Body of pancreas (tissue), 4 donors: ENCODE measurements at places on chromosomes 5 and 9. TPM values are rescaled to one million over a fixed set of nuclear protein-coding genes. Genes with fewer than 3 reads are reported as not detected.

The SLC6A19 gene
- total RNA-seq, result 1.3 TPM

The CNTFR gene
- 1.6 TPM for total RNA-seq

The CAMSAP1 gene
- 30.3 TPM for total RNA-seq

The C5orf58 gene
- not detected for total RNA-seq

The IL33 gene
- 4.0 TPM for total RNA-seq

The IL5 gene
- total RNA-seq, result not detected

The HTR1A gene
- total RNA-seq, result not detected

The ADRA1B gene
- 4.0 TPM for total RNA-seq

DNA sequence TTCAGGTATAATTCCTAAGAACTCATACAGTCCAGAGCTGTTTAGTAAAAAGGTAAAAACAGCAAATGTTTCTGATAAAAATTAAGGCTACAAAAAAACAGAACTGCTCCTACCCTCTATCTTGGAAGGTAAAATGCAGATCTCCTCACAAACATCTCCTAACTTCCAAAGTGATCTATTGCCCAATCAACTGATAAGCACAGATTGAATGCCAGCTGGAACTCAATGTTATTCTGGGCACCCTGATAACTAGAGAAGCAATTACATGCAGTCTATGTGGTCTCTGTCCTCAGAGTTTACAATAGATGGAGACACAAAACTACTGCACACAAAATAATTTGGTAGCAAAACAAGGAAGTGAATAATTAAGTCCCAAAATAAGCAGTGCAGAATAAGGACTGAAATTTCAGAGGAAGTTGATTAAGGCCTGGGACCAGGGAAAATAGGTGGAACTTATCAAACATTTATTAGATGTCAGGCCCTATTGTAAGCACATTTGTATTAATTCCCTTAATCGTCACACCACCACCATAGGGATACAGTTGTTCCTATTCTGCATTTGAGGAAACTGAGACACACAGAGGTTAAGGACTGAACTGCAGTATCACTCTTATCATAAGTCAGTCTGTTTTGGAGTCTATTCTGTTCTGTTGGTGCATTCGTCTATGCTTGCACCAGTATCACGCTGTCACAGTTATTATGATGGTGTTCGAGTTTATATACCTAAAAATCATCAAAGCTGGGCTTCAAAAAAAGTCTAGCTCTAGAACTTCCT lies 102.2 kb upstream of the TARS1 start:
- DNase-seq, result no peak

GRCh38 chr5:16137177-16137576 lies 42.4 kb downstream of the MARCHF11 start:
- no peak for DNase-seq

GRCh38 chr5:137600721-137601360 lies 101.7 kb upstream of the SPOCK1 start:
- no peak for DNase-seq

DNA sequence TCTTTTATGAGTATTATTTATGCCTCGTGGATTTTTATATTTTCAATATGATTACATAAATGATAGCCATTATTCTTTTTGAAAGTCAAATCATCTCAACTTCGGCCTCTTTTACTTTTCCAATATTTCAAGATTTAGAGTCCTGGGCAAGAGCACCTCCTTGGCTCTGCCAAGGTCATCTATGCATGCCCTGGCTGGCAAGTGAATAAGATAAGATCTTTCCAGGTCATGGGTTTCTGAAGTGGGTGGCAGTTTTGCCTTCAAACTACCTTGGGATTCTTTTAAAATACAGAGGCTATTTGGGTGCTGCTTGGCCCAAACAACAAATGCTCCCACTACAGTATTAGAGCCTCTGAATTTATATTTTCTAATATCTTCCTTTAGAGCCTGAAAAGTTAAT lies 95.4 kb downstream of the CWC27 start:
- no peak for DNase-seq

GRCh38 chr5:63573380-63573779 lies 388.9 kb downstream of the HTR1A start:
- DNase-seq, result no peak

GRCh38 chr9:134707731-134708671 lies 66.4 kb downstream of the COL5A1 start:
- DNase-seq, result no peak

DNA sequence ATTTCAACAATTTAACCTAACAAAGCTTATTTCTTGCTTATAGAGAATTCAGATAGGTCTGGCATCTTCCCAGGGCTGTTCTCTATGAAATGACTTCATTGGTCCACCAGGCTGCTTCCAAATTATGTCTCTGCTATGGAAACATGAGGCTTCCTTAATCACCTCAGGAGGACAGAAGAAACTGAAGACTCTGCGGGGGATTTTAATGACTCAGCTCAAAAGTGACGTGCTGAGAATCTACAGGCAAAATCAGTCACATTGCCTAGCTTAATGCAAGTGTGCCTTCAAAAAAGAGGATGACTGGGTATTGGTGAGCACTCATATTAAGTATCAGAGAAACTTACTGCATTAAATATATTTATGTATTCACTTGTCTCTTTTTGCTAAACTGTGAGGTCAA lies 315.5 kb upstream of the RGMB start:
- no peak for DNase-seq

DNA sequence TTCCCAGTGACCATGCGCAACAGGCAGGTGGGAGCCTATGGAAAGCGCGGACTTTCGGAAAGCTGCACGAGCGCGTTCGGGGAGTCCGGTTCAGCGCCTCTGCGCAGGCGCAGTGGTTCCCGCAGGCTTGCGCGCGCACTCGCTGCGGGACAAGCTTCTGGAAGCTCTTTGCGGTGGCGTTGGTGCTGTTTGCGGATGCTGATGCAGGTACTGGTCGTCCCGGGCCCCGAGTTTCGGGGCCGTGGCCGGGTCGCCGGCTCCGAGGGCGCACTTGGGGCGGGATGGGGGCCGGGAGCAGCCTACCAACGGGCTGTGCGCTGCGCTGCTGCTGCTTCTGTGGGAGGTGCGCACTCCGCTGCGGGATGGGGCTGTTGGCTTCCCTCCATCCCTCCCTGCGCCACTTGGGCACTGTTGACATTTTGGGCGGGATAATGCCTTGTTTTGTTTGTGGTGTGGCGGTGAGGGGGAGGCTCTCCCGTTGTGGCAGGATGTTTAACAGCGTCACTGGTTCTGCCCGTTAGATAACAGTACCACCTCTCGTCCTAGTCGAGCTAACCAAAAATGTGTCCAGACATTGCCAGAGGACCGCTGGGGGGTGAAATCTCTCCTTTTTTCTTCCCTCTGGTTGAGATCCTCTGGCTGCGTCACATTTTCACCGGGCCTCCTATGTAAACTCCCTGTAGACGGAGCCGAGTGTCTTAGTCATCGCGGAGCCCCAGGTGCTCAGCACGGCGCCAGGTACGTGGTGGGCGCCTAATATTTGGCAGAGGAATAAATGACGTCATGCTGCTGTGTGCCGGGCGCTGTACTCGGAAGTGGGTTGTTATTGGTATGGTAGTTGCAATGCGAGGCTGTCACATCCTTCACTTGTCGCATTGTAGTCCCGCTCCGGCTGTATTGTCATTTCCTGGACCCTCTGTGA lies at the start of gene ZNF483:
ZNF483 (plus strand) TSS at position 124 of the 922 bp plus-strand sequence. CDS start 2,217 bp downstream, outside the sequence.
- DNase-seq, result peak; percentile 80

DNA sequence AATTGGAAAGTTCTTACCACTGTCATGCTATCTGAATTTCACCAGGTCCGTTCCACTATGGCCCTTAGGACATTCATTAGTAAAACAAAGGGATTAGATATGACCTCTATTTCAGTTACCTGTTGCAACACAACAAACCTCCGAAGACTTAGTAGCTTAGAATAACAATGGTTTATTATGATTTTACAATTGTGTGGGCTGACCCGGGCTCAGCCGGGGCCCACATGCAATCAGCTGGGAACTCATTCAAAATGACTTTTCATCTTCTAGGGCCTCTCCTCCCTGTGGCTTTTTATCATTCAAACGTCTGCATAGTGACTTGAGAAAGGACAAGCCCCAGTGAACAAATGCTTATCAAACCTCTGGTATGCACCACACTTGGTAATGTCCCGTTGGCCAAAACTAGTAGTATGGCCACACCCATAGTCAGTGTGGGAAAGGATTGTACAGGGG lies 2.3 kb upstream of the FBXW11 start:
- DNase-seq, result no peak

GRCh38 chr9:93983875-93984274 lies 28.7 kb upstream of the BARX1 start:
- DNase-seq, result no peak

DNA sequence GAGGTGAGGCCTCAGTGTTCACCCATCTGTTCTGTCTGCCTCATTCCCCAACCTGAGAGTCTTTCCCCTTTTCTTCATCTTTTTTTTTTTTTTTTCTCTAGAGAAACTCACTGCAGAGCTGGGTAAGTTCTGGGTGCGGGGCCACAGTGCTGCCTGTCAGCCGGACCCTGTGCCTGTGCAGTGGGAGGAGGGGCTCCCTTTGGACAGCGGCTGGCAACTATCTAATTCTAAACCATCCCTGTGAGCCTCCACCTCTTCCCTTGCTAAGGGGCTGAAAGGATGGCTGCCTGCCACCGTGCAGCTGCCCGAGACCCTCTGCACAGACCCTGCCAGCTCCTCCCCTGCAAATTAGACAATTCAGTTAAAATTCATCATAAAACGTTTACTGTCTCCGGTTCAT lies 14.1 kb downstream of the BTNL9 start:
- no peak for DNase-seq

GRCh38 chr9:4365055-4365454 lies 65.2 kb upstream of the GLIS3 start:
- DNase-seq, result no peak

DNA sequence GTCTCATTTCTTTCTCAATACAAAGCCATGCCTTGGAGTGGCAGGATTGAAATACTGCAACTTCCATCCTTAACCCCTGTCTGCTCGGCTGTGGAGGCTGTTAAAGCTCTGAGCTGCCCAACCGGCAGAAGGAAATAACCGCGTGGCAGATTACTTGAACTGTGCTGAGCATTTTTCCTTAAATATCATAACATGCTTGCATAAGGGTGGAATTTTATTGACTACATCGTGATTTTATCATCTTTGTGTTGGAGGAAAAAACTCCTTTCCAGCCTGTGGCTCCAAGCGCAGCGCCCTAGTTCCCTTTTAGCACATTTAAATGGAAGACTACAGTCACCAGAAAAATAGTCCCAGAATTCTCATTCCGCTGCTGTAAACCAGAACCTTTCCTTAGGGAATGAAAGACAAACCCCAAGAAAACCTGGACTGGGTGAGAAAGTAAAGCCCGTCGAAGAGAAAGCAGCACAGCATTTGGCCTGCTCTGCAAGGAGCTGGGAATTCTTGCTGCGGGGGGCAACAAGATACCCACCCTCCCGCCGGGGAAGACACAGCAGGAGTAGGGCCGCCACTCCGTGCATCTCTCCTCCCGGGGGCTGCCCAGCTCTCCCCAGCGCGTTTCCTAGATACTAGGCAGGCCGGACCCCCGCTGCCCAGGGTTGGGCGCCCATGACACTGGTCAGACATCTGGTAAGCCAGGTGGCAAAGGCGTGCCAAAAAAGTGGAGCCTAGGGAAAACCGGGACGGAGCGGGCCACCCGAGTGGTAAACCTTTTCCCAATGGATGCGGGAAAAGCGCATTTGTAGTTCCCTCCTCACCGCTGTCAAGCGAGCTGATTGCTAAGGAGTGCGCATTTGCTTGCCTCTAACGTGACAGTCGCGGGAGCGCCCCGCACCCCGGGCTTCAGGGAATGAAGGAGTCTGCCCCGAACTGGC lies 1.3 kb downstream of the SHC3 start:
- DNase-seq, result no peak

GRCh38 chr5:133926489-133927299 lies 41.7 kb downstream of the C5orf15 start:
- DNase-seq, result no peak

DNA sequence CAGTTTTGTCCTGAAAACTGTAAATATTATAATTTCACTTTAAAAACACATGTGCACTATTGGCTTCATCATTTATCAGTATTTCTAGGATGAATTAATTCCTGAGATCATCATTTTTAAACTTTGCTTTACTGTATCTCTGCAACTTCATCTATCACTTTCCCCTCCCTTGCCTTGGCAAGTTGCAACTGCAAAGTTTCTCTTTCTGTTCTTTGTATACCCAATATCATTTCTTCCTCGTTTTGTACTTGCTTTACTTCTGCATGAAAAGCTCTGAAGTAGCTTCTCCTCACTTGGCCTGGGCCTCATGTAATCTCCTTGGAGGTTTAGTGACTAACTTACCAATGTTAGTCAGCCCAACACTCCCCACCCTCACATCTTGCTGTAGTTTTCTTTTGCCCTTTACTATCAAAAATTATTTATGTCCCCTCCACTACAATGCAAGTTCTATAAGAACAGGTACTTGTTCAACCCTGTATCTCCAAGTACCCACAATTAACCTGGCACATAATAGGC lies 12.8 kb downstream of the C5orf63 start:
- no peak for DNase-seq

GRCh38 chr5:32707418-32707997 lies 3.6 kb upstream of the NPR3 start:
- DNase-seq, result no peak

DNA sequence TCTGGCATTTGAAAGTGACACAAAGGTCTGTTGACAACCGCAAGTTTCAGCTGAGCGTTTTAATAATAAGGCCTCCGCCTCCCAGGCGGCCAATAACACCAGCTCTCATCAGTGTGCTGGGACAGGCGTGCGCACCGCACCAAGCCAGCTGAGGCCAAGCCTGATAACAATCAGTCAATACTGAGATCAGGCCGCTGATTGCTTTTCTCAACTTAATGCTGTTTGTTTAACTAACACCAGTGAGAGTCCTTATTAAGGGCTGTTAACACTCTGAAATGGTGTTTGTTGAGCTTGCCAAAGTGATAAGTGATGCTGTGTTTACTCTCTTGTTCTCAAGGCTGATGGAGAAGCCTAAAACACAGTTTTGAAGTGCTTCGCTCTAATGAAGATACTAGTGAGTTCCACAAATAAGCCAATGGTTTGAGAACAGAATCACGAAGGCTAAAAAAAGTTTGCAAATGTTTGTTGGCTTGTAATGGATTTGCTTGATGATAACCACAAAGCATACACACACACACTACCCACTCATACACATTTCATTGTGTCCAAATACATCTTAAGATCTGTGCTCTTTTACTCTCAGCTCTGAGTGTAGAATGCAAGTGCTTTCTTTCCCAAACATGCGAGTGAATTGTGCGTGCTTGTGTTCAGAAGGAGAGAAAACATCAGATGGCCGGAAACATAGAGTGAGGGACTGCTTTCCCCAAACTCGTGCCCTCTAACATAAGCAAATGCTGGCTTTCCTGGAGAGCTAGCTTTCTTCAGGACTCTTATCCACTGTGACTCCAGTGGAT lies 330.4 kb upstream of the KLF4 start:
- peak; percentile 9 for DNase-seq

GRCh38 chr5:13511442-13511841 lies 433.0 kb downstream of the DNAH5 start:
- DNase-seq, result no peak

GRCh38 chr9:105828171-105828570 lies 133.8 kb downstream of the TMEM38B start:
- no peak for DNase-seq

DNA sequence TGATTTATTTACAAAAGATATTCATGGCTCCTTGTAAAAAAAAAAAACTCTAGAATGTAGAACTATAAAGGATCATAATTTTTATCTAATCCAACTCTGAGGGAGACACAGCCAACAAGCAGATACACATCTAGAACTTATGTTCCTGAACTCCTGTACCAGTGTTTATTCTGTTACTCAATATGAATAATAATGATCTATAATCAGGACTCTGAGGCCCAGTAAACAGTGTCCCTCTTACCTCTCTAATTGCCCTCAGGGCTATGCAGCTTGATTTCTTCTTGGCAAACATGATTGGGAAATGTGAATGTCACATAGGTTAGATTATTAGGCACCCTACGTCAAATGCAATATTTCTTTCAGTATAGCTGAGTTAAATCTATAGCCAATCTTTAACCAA lies 391.6 kb upstream of the RPS23 start:
- no peak for DNase-seq
